ENCODE measurements at places on chromosomes 5 and 9.
A peak's percentile ranks its signal among the peaks of the same experiment; 100 is the strongest.

DNA sequence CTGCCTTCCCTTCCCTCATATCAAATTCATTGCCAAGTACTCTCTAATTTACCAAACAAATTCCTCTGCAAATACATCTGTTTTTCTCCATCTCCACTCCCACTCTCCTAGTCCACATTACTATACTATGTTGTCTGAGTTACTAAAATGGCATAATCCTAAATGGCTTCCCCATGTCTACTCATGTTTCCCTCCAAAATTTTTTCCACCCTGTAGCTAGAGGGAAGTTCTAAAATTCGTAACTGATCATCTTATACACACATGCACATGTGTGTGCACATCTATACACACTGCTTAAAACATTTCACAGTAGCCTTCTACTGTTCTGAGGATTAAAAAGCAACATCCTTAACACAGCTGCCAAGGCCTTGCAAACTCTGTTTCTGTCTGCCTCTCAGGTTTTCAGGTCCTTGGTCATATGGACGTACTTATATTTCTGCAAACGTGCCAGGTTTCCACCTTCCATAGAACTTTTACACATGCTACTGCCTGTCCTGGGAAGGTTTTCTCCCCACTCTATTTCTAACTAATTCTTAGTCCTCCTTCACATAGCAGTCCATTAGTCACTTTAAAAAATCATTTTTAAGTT, 140.6 kb downstream of the LURAP1L start:
- no peak for DNase-seq

GRCh38 chr5:1975406-1975715, 92.6 kb upstream of the IRX4 start:
- DNase-seq, result no peak

- DNase-seq, result no peak
These were observed 152.2 kb upstream of the MPDZ start for GRCh38 chr9:13431692-13432091.

GRCh38 chr9:92639124-92639523, 30.8 kb downstream of the IPPK start:
- DNase-seq, result no peak

DNA sequence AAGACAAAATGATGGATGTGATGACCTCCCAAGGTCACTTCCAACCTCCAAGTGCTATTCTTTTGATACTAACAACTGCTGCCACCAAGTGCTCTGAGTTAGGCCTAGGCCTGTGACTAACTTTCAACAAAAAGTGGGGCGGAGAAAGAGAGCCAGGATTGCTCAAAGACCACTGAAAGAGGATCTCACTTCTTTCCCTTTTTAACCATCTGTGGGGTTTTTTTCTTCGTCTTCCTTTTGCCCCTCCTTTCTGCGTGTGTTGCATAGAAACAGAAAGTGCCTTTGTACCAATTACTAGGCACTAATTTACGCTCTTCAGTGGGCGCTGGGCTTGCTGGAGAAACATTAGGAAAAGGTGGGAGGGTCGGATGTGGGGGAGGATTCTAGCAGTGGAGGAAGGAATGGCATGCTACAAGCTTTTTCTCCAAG, 8.0 kb downstream of the KLF9 start:
- no peak for DNase-seq

GRCh38 chr5:79774171-79774854, 84.7 kb downstream of the CMYA5 start:
- DNase-seq, result peak; percentile 78

GRCh38 chr9:137087409-137087925, 682 bp downstream of the MAN1B1 start:
- no peak for DNase-seq

DNA sequence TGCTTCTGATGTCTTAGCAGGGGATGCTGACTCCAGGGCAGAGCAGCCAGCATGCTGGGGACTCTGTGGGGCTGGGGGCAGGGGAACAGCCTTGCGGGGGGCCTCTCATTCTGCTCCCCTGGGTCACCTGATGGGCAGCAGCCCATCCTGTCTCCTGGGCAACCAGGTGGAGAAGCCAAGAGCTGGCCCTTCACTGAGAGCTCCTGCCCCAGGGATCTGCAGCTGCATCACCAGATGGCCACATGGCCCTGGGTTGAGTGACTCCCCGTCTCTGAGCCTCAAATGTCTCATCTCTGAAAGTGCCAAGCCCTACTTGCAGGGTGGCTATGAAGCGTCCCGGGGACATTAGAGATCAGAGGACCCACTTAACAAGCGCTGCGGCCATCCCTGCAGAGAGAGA, 49.1 kb downstream of the LRSAM1 start:
- DNase-seq, result no peak

- no peak for DNase-seq
These were observed 5.0 kb downstream of the PDE6A start for GRCh38 chr5:149939546-149939945.

- DNase-seq, result no peak
These were observed 55.9 kb downstream of the NDUFAF2 start for GRCh38 chr5:61000887-61001286.

- no peak for DNase-seq
These were observed 30.2 kb upstream of the NR3C1 start for GRCh38 chr5:143433670-143434069.

DNA sequence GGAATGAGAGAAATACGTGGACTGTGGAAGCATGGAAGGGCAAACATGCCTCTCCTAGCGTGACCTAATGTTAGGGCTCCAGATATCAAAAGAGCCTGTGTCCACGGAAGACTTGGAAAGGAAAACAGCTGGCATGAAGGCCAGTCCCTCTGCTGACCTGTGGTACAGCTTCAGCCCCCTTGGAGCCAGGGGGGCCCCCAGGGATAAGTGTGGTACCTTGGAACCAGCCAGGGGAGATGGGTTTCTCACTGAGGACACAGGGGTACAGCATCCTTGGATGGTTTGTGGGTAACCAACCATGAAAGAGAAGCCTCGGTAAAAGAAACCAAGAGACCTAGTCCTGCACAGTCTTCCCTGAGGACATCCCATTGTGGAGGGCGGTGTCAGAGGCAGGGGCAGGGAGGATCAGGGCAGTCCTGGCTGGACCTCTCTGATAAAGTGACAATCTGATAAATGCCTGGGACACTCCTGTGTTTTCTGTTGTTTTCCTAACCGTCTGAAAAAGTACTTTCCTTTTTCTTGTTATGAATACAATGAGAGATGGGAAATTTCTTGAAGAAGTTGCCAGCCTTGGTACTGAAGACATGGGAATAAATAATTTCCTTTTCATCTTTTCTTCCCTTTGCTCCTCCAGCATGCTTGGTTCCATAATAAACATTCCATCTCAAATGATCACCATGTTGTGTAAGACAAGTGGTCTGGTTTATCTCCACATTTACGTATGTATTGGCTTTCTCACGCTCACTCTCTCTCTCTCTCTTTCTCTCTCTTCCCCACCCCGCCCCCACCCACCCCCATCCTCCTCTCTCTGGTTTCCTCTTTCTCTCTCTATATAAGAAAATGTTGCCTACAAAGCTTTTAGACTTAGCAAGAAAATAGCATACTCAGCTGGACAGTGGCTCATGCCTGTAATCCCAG, 102.1 kb downstream of the SUSD1 start:
- DNase-seq, result no peak

DNA sequence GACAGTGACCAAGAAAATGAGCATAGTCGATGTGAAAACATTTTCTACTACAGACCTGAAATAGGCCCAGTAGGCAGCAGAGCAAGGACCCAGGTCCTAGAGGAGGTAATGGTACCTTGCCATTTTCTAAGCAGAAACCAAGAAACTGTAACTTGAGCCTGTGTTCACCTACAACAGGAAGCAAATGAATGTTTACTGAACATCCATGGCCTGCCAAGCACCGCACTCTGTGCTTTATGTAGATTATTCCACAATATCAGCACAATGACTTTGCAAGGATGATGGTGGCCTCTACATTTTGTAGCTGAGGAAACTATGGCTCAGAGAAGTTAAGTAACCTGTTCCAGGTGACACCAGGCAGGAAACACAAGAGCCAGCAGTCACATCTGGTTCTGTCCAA, 215.3 kb downstream of the SPOCK1 start:
- no peak for DNase-seq

DNA sequence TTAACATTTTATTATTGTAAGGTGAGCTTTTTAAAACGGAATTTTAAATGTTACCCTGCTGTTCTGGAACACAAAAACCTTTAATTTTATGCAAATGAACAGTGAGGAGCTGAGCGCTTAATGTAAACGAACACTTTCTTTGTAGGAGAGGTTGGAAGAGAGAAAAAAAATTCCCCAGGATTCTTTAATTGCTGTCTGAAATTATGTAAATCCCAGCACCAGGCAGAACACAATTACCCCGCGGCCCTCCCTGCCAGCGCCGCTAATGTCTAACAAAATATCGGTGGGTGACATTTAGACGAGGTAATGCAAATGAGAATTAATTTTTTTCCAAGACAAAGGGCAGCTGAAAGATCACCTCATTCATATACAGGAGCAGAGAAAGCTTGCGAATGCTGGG, 143.4 kb upstream of the MVB12B start:
- no peak for DNase-seq

DNA sequence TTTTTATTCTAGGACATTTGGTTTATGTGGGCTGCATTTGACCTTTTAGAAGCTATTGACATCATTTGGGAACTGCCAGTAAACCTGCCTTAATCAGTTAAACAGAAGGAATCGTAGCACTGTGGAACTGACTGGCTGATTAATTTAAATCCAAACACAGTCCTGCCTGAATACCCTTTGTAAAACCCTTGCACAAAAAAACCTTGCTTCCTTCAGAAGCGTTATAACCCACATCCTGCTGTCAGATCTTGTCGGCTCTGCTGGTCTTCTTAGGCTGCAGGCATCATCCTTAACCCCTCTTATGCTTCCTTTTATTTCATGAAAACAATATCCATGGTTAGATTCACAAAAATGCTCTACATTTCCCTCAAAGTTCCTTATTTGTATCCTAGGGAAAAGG, 46.3 kb downstream of the PAM start:
- DNase-seq, result no peak

DNA sequence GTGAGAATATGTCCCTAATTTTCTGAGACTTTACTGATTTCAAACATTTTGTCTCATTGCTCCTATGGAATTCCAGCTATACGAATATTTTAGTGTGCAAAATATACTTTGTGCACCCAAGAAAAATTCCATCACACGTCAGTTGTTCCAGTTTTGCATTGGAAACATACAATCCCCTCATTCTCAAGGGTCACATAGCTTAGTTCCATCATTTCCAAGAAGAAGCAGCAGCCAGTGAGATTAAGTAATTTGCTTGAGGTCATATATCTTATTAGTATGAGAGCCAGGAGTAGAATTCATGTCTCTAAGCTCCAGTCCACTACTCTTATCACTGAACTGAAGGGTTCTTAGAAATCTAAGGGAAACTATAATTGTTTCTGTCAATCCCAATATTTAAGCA, 746.7 kb upstream of the C9orf72 start:
- no peak for DNase-seq

DNA sequence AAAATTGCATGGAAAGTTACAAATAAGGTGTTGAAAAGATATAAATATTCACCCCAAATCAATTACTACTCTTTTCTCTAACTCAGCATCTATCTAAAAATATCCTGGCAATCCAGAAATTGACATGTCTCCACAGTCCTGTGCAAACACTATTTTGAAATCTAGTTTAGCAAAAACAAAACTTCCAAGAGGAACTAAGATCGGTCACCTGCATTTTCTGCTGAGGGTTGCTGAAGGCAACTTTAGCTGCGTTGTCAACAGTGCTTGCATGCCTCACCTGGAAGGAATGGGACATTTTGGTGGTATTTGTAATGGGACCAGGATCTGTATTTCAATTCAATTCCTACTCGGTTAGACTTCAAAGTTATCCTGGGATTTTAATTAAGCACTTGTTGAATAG, 398.3 kb downstream of the NTRK2 start:
- DNase-seq, result no peak

DNA sequence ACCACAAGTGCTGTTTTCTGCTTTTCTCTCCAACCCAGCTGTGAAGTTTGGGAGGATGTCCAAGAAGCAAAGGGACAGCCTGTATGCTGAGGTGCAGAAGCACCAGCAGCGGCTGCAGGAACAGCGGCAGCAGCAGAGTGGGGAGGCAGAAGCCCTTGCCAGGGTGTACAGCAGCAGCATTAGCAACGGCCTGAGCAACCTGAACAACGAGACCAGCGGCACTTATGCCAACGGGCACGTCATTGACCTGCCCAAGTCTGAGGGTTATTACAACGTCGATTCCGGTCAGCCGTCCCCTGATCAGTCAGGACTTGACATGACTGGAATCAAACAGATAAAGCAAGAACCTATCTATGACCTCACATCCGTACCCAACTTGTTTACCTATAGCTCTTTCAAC, 145.2 kb downstream of the RORB start:
- DNase-seq, result no peak

GRCh38 chr9:124869986-124870560, 8.1 kb downstream of the ARPC5L start:
- no peak for DNase-seq

DNA sequence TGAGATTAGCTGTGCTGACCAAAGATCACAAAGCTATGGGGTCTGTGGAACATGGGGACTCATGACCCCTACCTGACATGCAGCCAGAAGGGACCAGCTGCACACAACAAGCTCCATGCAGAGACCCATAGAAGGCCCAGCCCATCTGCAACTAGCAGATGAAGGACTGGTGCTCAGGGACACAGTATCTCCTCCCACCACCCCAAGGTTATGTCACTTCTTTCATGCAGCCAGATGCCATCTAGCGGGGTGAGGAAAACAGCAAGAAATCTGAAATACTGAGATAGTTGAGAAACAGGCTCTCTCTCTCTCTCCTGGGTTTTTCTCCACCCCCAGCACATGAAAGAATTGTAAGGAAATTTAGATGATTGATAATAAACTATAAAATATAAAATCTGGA, 161.3 kb upstream of the DAPK1 start:
- peak; percentile 7 for DNase-seq

DNA sequence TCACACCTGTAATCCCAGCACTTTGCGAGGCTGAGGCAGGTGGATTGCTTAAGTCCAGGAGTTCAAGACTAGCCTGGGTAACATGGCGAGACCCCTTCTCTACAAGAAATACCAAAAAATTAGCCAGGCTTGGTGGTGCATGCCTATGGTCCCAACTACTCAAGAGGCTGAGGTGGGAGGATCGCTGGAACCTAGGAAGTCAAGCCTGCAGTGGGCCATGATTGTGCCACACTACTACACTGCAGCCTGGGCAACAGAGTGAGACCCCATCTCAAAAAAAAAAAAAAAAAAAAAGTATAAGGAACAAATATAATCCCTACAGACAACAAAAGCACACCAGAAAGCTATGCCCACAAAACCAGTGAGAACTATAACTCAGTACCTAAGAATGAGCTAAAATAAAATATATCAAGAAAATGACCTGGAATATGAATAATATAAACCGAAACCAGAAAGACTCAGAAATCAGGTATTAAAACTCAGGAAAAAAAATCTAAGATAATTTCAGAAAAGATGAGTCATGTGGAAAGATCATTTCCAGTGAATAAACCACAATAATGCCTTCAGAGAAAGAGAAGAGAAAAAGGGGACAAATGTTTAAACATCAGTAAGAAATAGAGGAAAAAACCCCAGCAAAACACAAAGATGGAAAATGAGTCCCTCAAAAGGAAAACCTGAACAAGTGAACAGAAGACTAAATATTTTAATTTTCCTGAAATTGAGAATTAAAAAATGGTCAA, 57.4 kb downstream of the GOLPH3 start:
- no peak for DNase-seq

Data from putamen (tissue), 1 donor.